Epithelial cell of proximal tubule (primary cell): ENCODE measurements at places on chromosomes 3 and 15. TPM values are rescaled to one million over a fixed set of nuclear protein-coding genes. Genes with fewer than 3 reads are reported as not detected.

Gene TM4SF1
- total RNA-seq = 304 and 345 TPM in 2 replicates

Gene CHRNA7
- 0.94 and 1.5 TPM in 2 replicates for total RNA-seq

- DNase-seq = no peak
These were observed 48.1 kb downstream of the HCN4 start for GRCh38 chr15:73320619-73321180.

DNA sequence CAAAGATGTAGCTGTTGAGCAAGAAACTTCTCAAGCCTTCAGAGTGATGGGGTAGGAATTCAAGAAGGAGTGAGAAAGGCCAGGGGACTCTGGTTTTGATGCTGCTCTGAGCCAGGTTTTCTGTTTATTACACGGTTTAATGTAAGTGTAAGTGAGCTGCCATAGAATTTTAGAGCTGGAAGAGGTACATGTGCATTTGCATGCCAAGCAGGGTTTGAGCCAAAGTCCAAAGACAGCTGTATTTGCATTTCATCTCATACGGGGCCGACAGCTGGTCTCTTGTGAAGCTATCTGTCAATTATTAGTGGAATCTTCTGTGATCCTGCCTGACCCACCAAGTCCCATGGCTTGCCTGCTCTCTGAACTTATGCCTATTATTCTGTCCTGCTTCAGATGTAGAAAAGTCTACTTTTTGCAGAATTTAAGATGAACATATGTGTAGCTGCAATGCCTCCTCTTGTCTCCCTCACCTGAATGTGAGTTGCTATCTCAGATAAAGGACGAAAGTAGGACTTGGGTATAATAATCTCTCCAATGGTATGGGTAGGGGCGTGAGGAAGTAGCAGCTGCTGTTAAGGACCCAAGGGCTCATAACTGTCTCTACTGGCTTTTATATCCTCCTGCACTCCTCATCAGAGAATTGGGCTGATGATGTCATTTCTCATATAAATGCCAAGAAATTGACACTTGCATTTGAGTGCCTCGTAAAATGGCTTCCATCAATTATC, 160.0 kb downstream of the SQOR start:
- DNase-seq = no peak

- DNase-seq = no peak
These were observed 156.6 kb downstream of the RPLP1 start for GRCh38 chr15:69609176-69609575.

DNA sequence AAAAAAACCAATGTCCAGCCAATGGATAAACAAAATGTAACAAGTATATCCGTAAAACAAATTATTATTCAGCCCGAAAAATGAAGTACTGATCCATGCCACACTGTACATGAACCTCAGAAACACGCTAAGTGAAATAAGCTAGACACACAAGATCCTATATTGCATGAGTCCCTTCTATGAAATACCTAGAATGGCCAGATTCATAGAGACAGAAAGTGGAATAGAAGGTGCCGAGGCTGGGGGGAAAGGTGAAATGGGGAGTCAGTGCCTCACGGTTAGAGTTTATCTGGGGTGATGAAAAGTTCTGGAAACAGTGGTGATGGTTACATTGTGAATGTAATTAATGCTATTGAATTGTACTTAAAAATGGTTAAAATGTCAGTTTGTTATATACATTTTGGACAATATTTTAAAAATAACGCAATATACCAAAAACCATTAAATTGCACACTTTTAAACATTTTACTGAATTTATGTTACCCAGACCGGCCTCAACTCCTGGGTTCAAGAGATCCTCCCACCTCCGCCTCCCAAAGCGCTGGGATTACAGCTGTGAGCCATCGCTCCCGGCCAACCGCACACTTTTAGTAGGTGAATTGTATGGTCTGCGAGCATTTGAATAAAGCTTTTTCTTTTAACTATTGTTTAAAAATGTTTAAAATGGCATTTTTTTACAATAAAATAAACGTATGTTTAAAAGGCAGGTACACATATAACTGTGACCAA, 2.1 kb downstream of the RNF168 start:
- DNase-seq = no peak

DNA sequence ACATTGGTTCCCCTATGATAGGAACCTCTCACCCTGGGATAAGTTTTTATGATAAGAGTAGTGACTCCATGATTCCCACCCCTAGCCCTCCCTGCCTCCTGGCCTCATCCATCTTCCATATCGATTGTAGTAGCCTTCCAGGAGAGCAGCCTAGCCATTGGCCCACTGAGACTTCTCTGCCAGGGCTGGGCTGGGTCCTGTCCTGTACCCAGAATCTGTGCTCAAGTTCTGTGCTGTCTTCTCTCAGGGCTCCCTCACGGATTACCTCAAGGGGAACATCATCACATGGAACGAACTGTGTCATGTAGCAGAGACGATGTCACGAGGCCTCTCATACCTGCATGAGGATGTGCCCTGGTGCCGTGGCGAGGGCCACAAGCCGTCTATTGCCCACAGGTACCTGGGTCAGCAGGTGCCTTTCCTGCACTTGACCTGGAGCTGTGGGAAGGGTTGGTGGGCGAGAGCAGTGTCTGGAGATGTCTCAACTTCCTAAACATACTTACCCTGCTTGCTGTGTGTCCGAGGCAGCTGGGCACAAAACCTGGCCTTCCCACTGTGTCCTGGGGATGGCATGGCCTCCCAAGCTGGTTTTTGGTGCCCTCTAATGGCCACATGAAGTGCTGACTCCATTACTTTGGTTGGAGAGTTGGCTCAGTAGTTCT, 16.6 kb upstream of the EXOG start:
- DNase-seq = no peak

GRCh38 chr3:131602011-131602779, 99.4 kb upstream of the MRPL3 start:
- DNase-seq = no peak

DNA sequence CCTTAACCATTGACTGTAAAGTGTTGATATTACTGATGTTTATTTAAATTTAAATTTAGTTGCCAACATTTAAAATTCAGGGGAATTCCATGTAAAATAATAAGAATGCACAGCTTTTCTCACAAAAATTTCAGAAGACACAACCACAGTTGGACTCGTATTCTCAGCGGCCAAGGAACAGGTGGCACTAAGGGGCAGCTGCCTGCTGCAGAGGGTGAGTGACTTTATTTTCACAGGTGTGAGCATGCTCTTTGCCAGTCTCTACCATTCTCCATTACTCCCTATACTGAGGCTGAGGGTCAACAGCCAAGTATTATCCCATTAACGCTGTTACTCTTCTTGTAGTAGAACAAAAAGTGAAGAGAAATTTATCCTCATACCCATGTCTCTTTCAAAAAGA, 92.1 kb upstream of the GADL1 start:
- no peak for DNase-seq

DNA sequence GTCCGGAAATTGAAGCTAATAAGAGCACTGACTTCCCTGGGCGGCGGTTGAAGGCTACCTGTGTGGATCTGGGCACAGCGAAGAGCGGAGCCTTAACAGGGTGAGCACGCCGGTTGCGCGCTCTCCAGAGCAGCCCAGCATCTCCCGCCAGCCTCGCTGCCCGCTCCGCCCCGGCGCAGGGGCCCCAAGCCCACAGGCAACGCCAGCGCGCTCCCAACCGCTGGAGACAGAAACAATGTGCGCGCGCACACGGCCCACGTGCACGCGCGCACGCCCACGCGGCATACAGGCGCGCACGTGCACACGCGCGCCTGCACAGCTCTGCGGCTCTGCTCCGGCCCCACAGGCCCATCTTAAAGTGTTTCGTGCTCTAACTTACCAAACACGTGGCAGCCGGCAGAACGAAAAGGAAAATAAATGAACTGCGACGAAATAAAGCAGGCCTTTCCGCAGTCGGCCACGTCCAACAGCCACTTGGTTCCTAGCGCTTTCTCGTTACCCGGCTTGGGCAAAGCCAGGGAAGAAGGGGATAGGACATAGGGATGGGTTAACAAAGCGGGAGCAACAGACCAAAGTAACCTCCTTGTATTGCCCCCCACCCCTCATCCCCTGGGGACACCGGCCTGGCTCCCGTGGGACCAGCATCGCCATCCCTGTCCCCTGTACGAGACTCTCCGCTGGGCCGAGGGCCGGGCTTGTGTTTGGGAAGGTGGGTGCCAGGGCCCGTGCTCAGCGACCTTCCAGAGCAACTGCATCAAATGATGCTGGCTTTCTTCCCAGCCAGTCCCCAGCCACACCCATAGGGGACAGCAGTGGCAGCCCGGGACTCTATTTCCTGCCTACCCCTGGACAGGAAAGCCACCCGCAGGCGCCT, 203.7 kb downstream of the ABHD5 start:
- no peak for DNase-seq

DNA sequence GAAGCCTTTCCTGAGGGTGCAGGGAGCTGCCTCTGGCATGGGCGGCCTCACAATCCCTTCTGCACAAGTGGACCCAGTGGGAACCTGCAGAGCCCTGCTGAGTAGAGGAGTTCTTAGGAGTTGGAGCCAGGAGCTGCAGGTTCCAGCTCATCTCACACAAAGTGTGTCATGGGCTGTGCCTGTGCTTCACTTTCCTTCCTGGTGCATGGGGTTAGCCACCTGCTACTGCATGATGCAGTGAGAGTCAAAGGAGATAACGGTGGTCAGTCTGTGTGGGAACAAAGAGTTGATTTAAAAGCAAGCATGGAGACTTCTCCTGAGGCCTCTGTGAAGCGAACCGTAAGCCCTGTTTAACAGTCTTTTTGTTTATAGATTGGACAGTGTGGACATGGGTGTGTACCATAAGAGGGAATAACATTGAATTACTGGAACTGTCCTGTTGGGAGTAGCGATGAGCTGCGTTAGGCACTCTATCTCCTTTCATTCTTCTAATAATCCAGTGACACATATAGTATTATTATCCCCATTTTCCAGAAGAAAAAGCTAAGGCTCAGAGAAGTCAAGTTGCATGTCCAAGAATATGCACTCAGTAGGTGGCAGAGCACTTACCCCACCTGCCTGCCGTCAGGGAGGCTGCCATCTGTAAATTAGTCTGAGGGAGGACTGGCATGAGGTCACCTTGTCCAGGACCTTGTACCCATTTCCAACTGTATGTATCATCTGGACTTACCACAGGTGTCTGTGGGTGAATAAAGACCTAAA, 68.7 kb upstream of the PRR23C start:
- no peak for DNase-seq

GRCh38 chr3:67018105-67018788, 20.1 kb downstream of the KBTBD8 start:
- no peak for DNase-seq

DNA sequence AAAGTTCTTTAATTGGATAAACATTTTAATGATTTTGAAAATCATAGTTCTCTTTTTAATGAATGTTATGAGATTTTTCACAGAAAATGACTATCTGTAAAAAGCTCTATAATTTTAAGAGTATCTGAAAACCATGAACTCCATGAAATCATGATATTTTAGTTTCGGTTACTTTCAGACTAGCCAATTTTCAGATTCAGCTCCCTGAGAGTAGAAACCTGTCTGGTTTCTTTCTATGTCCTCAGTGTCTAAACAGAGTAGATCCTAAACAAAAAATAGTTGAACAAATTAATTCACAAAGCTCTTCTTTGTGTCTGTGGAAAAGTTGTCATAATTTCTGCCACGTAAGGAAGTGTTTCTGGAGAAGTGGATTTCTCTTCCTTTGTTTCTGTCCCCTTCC, 1247.7 kb downstream of the NSUN3 start:
- no peak for DNase-seq

GRCh38 chr3:16866571-16866970, 18.2 kb upstream of the PLCL2 start:
- no peak for DNase-seq

DNA sequence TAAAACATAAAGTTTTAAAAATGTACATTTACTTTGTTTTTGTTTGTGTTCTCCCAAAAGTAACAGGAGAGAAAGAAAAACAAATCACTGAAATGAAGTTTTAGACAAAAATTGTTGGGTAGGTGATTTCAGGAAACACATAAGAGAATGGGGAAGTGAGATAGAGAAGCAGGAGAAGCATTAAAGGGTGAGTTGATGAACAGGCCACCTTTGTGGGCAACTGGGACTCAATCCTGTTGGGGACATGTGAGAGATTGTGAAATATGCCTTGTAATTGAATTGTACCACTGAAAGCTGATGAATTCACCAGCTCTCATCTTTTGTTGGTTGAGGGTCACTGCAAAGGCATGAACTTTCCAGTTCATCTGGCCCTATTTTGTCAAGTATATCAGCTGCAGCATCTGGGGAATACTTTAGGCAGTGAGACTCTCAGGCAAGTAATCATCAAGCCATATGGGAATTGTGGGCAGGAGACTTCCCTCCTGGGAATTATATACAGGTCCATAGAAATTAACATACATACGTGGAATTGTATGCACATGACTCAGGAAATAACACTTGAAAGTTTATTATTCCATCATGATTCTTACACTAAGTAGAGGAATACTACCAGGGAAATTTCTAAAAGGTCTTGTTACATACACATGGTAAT, 181.0 kb downstream of the ZBBX start:
- DNase-seq = peak; percentile 15

DNA sequence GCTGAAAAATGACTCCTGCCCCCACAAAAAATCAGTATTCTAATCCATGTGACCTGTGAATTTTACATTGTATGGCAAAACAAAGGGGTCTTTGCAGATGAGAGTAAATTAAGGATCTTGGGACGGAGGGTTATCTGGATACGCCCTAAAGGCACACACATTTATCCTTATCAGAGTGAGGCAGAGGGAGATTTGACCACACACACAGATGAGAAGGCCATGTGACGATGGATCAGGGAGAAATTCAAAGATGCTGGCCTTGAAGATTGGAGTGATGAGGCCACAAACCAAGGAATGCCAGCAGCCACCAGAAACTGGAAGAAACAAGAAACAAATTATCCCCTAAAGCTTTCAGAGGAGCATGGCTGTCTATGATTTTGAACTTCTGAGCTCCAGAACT, 288.5 kb downstream of the XXYLT1 start:
- DNase-seq = no peak

- no peak for DNase-seq
These were observed 48.3 kb downstream of the SST start for GRCh38 chr3:187621881-187622280.
